ENCODE measurements at places on chromosomes 6 and 20. TPM values are rescaled to one million over a fixed set of nuclear protein-coding genes. Genes with fewer than 3 reads are reported as not detected.

DNA sequence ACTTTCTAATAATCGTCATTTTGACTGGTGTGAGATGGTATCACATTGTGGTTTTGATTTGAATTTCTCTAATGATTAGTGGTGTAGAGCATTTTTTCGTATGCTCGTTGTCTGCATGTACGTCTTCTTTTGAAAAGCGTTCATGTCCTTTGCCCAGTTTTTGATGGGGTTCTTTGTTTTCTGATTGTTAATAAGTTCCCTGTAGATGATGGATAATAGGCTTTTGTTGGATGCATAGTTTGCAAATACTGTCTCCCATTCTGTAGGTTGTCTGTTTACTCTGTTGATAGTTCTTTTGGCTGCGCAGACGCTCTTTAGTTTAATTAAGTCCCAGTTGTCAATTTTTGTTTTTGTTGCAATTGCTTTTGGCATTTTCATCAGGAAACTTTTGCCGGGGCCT lies 32.3 kb upstream of the XRN2 start:
- DNase-seq = no peak

GRCh38 chr6:149383371-149383770 lies 16.7 kb upstream of the SUMO4 start:
- DNase-seq = no peak

DNA sequence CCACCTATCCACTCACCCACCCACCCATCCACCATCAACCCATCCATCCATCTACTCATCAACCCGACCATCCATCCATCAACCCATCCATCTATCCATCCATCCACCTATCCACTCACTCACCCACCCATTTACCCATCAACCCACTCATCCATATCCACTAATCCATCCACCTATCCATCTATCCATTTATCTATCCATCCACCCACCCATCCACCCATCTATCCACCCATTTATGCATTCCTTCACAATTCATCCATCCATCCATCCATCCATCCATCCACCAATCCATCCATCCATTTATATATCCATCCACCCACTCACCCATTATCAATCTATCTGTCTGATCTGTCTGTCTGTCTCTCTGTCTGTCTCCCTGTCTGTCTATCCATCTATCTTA lies 14.1 kb downstream of the BPIFB4 start:
- DNase-seq = no peak

Gene MROH8
- 3.0 TPM for total RNA-seq

GRCh38 chr6:136113736-136114173 lies 136.4 kb downstream of the MTFR2 start:
- no peak for DNase-seq

- DNase-seq = no peak
These were observed 238.2 kb downstream of the GMDS start for GRCh38 chr6:2007165-2007564.

Gene ENPP1
- 0.19 TPM for total RNA-seq

DNA sequence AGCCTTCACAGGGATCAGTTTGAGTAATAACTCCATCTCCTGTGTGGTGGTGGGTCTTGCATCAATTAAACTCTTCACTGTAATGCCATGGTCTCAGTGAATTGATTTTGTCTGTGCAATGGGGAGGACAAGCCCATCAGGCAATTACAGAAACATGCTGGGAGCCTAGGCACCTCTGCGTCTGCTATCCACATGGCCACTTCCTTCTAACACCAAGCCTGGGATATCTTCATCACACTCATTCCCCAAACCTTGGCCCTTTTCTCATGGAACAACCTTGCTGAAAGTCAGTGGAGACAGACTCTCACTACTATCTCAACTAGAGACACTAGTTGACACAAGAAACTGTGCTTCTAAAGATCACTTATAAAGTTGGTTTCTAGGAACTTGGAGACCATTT lies 210.1 kb upstream of the SHLD1 start:
- DNase-seq = no peak

Gene PPP1R3D
- total RNA-seq = 4.2 TPM

GRCh38 chr6:78062993-78063392 lies 410.2 kb downstream of the MEI4 start:
- DNase-seq = no peak

Gene PRL
- total RNA-seq = not detected

GRCh38 chr6:127162836-127163235 lies 44.4 kb downstream of the RSPO3 start:
- DNase-seq = no peak

DNA sequence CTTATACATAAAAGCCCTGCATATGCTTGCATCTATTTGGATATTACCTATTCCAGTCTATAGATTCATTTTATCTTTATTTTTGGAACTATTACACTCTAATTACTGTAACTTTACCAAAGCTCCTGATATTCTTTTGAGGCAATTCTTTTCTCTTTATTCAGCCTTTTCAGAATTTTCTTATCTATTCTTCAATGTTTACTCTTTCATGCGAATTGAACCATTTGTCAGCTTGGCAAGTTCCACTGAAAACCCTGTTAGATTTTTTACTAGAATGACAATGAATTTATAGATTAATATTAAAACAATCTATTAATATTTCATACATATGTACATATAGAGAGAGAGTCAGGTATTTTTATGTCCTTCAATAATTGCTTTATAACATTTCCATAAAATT lies 554 bp upstream of the MEP1A start:
- DNase-seq = no peak

GRCh38 chr6:125370343-125370742 lies 68.6 kb upstream of the HDDC2 start:
- no peak for DNase-seq

Data from activated naive CD8-positive, alpha-beta T cell treated with anti-CD3 and anti-CD28 coated beads for 36 hours (primary cell).